ENCODE measurements at places on chromosomes 2 and 18.

GRCh38 chr18:45894818-45895217, 69.3 kb downstream of the SIGLEC15 start:
- DNase-seq = no peak

DNA sequence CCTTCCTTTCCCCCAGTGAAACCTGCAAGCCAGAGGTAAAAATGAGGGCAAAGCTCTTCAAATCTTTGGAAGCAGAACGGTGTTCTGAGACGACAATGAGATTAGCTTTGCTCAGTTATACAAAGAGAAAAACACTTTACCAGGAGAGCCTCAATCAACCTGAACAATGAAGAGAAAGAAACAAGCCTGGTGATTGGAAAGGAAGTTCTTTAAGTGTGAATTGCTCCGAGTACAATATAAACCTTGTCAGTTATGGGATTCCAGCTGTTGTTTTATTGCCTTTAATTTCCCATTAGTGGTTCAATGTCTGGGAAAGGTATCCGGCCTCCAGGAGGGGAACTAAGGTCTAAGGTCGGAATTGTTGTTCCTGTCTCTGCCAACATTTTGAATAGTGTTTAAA, 901.6 kb downstream of the EPHA4 start:
- DNase-seq = no peak

GRCh38 chr2:77428946-77429345, 93.2 kb downstream of the LRRTM4 start:
- DNase-seq = no peak

DNA sequence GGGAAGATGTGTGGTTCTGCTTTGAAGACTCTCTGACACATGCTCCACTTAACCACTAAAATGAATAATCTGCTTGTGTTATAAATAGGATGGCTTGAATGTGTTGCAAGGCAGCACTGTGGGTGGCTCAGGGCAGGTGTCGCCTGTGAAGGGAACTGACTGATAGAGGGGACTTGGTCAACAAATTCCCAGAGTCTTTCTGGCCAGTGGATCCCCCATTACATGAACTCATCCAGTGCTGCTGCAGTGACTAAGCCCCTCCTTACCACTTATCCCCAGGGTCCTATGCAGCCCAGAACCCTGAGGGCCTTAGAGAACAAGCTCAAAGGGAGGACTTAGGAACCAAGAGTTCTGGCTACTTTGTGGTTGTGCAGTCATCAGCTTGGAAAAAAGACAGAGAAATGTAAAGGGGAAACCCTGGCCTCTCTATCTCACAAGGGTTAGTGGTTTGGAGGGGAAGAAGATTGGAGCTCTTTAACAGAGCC, 226.2 kb upstream of the TNP1 start:
- no peak for DNase-seq

GRCh38 chr2:118737684-118738083, 109.8 kb downstream of the EN1 start:
- no peak for DNase-seq

DNA sequence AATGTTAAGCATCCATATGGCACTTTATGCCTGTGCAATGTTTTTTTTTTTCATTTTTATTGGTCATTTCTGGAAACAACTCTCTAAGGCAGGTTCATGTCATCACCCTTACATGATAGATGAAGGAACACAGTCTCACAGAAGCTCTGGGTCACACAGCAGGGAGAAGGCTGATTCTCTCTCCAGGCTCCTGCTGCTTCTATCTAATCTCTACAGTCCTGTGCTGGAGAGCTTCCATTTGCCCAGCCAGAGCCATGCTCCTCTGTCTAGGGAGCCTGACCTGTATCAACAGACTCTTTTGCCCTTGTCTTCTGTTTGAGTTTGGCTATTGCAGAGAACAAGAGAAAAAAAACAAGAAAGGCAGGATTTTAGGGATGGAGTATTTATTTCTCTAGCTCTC, 584.8 kb downstream of the MBD2 start:
- DNase-seq = no peak

DNA sequence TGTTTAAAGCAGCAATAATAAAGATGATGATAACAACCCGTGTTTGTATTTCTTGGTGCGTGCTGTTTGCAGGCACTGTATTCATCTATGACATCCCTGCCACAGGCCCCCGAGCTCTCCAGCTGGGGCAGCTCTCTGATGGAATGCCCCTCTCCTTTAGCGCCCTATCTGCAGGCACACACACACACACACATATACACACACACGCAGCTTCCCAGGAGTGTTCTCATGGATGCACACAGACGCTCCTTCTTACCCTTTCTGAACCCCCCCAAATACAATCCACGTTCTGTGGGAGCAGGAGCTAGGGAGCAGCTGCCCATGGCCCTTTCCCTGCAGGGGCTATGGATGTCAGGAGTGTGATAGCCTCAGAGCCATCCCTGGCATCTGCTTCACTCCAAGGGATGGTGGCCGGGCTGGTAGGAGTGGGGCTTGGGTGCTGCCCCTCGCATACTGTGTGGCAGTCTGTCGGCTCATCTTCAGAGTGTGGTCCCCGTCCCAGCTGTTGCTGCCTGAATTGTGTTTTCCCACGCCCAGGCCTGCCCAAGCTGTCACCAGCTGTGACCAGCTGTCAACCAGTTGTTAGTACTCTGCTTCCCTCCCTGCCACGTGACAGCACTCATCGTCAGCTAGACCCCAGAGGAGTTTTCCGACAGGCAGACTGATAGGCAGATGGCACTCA, 50.8 kb upstream of the MYCN start:
- no peak for DNase-seq

DNA sequence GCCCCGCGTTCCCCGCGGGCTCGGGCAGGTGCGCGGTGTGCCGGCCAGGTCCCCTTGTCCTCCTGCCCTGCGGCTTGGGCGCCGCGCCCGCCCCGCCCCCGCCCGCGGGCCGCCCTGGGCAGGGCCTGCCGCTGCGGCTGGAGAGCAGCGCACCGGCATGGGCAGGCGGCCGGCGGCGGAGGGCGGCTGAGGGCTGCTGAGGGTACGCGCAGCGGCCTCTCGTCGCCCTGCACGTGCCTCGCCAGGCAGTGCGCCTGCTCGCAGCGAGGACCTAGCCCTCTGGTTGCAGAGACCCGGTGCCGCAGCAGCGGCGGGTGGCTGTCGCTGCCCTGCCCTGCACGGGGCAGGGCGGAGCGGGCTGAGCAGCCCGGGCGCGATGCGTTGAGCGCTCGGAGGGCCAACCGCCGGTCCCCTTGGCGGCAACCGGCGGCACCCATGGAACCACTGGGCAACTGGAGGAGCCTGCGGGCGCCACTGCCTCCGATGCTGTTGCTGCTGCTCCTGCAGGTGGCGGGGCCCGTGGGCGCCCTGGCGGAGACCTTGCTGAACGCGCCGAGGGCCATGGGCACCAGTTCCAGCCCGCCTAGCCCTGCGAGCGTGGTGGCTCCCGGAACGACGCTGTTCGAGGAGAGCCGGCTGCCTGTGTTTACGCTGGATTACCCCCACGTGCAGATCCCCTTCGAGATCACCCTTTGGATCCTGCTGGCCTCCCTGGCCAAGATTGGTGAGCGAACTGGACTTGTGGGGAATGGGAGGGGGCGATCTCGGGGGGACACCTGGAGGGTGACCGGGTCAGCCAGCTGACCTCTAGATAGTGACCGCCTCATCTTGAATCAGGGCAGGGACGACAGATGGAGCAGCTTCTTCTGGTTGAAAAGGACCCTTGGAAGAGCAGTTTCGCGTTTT, at the start of gene SLC9A2:
Gene SLC9A2, plus strand, starts transcription at position 140 of the 906 bp plus-strand sequence. Its CDS starts 296 bp downstream, at position 436.
- no peak for DNase-seq

DNA sequence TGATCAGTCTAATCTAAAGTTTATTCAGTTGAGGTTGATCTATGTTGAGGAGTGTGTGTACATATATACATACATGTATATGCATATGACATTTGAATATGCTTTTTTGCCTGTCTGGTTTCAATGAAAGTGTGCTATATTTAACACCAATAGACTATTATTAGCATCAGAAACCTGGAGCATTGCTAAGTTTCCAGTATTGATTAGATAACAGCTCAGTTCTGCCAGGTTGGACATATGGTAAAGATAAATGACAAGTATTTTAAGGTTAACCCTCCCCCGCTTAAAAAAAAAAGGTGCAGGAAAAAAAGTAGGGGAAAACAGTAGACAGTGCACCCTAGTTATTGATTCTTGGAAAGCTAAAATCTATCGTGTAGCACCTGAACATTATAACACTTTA, 19.4 kb downstream of the CREB1 start:
- no peak for DNase-seq

- no peak for DNase-seq
Measured at GRCh38 chr18:9696112-9696511, 12.0 kb upstream of the RAB31 start.

DNA sequence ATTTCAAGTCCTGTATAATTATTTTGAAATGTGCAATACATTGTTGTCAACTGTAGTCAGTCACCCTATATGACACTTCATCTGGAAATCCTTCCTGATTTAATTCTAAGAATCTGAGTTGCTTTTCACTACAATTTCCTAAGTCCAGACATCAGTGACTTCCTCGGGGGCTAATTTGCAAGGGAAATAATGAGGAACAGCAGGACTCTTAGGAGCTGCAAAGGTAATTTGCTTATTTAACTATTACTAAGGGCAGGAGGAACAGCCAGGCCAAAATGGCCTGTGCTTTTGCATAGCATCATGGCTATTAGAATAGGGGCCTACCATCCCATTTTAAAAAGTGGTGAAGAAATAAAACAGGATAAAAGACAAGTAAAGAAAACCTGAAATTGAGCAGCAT, 178.8 kb downstream of the MC4R start:
- no peak for DNase-seq

DNA sequence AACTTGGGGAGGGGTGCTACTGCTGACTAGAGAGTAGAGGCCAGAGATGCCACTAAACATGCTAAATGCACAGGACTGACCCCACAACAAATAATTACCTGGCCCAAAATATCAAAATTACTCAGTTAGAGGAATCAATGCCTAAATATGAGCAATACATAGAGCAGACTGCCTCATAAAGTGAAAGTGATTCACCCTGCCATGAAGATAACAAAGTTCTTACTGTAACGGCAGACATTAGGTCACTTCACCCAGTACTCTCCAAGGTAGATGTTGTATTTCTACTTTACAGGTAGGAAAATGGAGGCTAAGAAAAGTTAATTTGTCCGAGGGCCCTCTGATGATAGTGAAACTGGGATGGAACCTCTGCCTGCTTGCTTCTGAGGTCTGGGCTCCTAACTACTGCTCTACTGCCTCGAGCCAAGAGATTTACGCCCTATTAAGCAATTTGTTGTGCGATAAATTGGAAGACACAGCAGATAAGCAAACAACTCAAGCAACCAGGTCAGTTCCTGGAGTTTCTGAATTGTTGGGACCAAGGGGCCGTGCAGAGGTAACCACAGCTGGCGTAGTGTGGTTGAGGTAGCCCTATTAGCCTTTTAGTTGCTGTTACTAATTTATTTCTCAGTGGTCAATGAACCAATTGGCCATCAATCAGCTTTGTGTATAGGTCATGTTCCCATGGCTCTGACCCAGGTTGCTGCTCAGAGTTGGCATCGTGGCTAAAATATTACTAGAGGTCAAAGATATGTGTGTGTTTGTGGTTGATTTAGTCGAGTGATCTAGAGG, 4.8 kb downstream of the DHRS9 start:
- no peak for DNase-seq

DNA sequence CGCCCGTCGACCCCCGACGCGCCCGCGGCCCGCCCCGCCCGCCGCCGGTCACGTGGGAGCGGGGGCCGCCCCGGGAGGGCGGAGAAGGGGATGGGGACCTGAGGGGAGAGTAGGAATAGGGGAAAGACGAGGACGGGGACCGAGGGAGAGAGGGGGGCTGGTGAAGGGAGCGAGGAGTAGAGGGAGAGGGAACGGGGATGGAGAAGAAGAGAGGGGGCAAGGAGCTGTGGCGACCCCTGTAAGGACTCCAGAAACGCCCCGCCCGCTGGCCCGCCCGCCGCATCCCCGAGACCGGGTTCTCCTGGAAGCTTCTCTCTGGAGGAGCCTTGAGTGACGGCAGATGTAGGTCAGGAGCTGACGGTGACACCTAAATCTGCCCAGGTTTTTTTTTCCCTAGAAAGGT, 615 bp downstream of the ADNP2 start:
- DNase-seq = no peak

GRCh38 chr2:128374001-128374710, 55.5 kb upstream of the HS6ST1 start:
- DNase-seq = no peak

- no peak for DNase-seq
Measured at GRCh38 chr2:196257086-196257485, 85.7 kb upstream of the STK17B start.

- no peak for DNase-seq
Measured at GRCh38 chr2:189587780-189588179, 7.2 kb upstream of the SLC40A1 start.

GRCh38 chr18:45662468-45662867, 47.2 kb downstream of the SLC14A2 start:
- no peak for DNase-seq

GRCh38 chr2:196314780-196315179, 143.4 kb upstream of the STK17B start:
- no peak for DNase-seq

GRCh38 chr2:100416935-100417710, at the start of gene CHST10:
CHST10 (minus strand) TSS chr2:100417668; CDS start chr2:100406675, 10,993 bp downstream.
- DNase-seq = peak; percentile 71

DNA sequence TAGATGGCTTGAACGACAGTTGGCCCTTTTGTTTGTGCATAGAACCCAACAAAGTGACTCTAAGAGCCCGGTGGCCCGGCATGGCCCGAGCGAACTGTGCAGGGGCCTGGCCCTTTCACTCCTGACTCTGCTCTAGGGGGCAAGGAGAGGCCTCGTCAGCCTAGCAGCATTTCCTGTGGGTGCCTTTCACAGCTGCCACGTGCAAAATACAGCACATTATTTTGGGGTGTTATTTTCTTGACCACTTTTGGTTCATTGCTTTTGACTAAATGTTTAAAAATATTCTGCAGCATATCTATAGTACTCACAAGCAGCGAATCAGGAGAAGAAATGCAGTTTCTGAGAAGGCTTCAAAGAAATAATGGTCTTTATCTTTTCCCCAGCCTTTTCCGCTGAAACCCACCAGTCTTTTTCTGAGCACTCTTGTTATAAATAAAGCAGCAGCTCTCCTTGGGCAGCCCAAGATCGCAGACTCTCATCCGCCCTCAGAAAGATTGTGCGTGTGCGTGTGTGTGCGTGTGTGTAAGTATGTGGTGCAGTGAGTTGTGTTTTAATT, 31.3 kb downstream of the DGKD start:
- DNase-seq = no peak

GRCh38 chr18:55893948-55894347, 306.0 kb upstream of the TCF4 start:
- no peak for DNase-seq

GRCh38 chr2:229943770-229944449, 21.6 kb downstream of the FBXO36 start:
- no peak for DNase-seq

DNA sequence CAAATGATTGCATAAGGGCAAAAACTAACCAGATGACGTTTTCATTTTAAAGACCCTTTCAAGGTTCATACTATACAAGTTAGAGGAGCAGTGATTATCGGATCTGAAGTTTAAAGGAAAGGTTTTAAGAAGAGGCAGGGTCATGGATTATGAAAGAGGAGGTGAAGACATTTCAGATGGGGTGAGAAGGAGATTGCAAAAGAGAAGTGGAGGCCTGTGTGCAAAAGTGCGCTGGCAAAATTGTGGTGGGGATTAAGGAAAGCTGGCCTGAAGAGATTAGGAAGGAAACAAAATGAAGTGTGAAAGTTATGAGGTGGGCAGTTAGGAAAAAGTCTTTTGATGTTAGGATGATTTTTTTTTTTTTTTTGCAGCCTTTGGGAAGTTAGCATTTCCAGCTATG, 935.7 kb upstream of the FAM98A start:
- DNase-seq = no peak

Measured in BE2C (cell line).